H9 (cell line): ENCODE measurements at places on chromosomes 4 and X. TPM values are rescaled to one million over a fixed set of nuclear protein-coding genes. Genes with fewer than 3 reads are reported as not detected.

DNA sequence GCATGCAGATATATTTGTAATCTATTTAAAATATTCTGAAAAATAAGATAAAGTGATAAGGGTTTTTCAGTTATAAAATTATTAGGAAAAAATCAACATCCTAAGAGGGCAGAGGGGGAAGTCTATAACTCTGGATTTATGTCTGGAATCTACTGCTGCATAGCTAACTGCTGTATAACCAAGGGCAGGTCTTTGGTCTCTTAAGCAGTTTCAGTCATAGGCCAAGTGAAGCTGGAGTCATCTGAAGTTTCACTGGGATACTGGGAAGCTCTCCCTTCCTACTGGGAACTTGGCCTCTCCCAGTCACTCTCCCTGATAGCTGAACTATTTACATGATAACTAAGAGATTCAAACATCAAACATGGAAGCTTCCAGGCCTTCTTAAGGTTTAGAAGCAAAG lies 1409.9 kb upstream of the PCDH7 start:
- H3K4me1 ChIP-seq, result no peaks in the 10 kb centered on the region
- no peaks in the 10 kb centered on the region for H3K27me3 ChIP-seq
- DNase-seq, result no peak
- H3K27ac ChIP-seq, result no peak overlapping the region
- H3K36me3 ChIP-seq, result no peaks in the 10 kb centered on the region

- H3K4me1 ChIP-seq, result no peaks in the 10 kb centered on the region
- H3K36me3 ChIP-seq, result peaks cover 16% of the 10 kb centered on the region
- no peak overlapping the region for H3K27ac ChIP-seq
- DNase-seq, result no peak
- no peaks in the 10 kb centered on the region for H3K27me3 ChIP-seq
These were observed 775.9 kb downstream of the TRIML1 start for GRCh38 chr4:188915175-188915574.

ADH1A gene
- not detected in 2 replicates for total RNA-seq

- H3K27ac ChIP-seq, result peak within 1 kb of the TSS; percentile 94
- peak; percentile 79 for DNase-seq
- peaks cover 6% of the 10 kb centered on the region for H3K36me3 ChIP-seq
- H3K4me1 ChIP-seq, result no peaks in the 10 kb centered on the region; the same call in 1 of the 2 replicates
- no peaks in the 10 kb centered on the region for H3K27me3 ChIP-seq
These were observed at the start of gene TMEM187 for GRCh38 chrX:153972368-153973126. TMEM187 (plus strand) TSS chrX:153972754; CDS start chrX:153982063, 9,309 bp downstream.

GRCh38 chrX:132648895-132649294 lies 160.1 kb upstream of the MBNL3 start:
- no peak overlapping the region for H3K4me3 ChIP-seq
- peaks cover 10% of the 10 kb centered on the region; the same call in 1 of the 2 replicates for H3K4me1 ChIP-seq
- no peaks in the 10 kb centered on the region; the same call in 1 of the 2 replicates for H3K36me3 ChIP-seq
- no peak for DNase-seq
- no peak overlapping the region for H3K27ac ChIP-seq
- H3K27me3 ChIP-seq, result no peaks in the 10 kb centered on the region

ZMYM3 gene
- total RNA-seq, result 83.4 and 86.5 TPM in 2 replicates

CT45A2 gene
- not detected in 2 replicates for total RNA-seq

- H3K4me1 ChIP-seq, result no peaks in the 10 kb centered on the region
- no peak overlapping the region for H3K27ac ChIP-seq
- no peaks in the 10 kb centered on the region for H3K27me3 ChIP-seq
- H3K36me3 ChIP-seq, result no peaks in the 10 kb centered on the region
- no peak for DNase-seq
- no peak overlapping the region for H3K4me3 ChIP-seq
These were observed 146.5 kb downstream of the NDST3 start for GRCh38 chr4:118180776-118181175.

BANK1 gene
- 0.37 and 1.1 TPM in 2 replicates for total RNA-seq

- no peak overlapping the region for H3K27ac ChIP-seq
- no peak overlapping the region for H3K4me3 ChIP-seq
- DNase-seq, result no peak
- no peaks in the 10 kb centered on the region for H3K27me3 ChIP-seq
- no peaks in the 10 kb centered on the region for H3K36me3 ChIP-seq
These were observed 105.0 kb downstream of the AREG start for GRCh38 chr4:74549936-74550335.

DNA sequence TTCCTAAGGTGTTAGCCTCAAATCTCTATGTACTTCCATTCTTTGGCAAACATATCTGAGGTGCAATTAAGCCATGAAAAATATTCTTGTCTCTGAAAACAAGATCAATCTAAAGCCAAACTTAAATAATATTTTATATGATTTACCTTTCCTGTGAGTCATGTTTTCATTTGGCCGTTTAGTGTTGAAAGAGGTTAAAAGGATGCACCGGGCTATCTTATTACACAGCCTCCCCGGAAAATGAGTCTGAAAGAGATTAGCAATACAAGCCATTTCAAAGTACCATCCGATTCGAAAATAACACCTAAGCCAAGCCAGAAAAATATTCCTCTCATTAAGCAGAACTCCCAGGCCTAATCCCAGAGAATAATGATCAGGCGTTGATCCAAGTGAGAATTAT lies 161.5 kb upstream of the EPHA5 start:
- no peaks in the 10 kb centered on the region for H3K27me3 ChIP-seq
- no peaks in the 10 kb centered on the region for H3K4me1 ChIP-seq
- H3K27ac ChIP-seq, result no peak overlapping the region
- DNase-seq, result no peak

- no peaks in the 10 kb centered on the region for H3K36me3 ChIP-seq
- no peak for DNase-seq
- H3K4me1 ChIP-seq, result peaks cover 3% of the 10 kb centered on the region; the same call in 1 of the 2 replicates
These were observed 45.6 kb downstream of the TMEM154 start for GRCh38 chr4:152634110-152634760.

DNA sequence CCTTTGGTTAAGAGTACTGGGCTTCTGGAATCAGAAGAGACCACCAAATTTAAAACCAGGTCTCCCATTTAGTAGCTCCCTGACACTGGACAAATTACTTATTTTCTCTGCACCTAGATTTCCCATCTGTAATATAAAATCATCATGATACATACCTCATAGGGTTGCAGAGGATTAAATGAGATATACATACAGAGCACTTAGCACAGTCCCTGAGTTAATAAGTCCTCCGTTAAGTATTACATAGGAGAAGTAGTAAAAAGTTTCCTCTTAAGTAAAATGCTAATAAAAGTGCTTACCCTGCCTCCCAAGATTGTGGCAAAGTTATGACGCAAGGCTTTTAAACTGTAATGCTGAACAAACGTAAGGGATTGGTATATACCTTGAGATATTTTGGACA lies 539 bp upstream of the CHIC1 start:
- H3K4me3 ChIP-seq, result peak overlapping the region; percentile 96
- H3K27me3 ChIP-seq, result no peaks in the 10 kb centered on the region
- peaks cover 1% of the 10 kb centered on the region; the same call in 1 of the 3 replicates for H3K36me3 ChIP-seq
- H3K4me1 ChIP-seq, result no peaks in the 10 kb centered on the region

- H3K36me3 ChIP-seq, result no peaks in the 10 kb centered on the region; the same call in 2 of the 3 replicates
- H3K27me3 ChIP-seq, result no peaks in the 10 kb centered on the region
- H3K4me3 ChIP-seq, result no peak overlapping the region
- no peaks in the 10 kb centered on the region for H3K4me1 ChIP-seq
These were observed 383.7 kb downstream of the IDS start for GRCh38 chrX:149121206-149121920.

HHIP gene
- 2.7 and 3.8 TPM in 2 replicates for total RNA-seq

DNA sequence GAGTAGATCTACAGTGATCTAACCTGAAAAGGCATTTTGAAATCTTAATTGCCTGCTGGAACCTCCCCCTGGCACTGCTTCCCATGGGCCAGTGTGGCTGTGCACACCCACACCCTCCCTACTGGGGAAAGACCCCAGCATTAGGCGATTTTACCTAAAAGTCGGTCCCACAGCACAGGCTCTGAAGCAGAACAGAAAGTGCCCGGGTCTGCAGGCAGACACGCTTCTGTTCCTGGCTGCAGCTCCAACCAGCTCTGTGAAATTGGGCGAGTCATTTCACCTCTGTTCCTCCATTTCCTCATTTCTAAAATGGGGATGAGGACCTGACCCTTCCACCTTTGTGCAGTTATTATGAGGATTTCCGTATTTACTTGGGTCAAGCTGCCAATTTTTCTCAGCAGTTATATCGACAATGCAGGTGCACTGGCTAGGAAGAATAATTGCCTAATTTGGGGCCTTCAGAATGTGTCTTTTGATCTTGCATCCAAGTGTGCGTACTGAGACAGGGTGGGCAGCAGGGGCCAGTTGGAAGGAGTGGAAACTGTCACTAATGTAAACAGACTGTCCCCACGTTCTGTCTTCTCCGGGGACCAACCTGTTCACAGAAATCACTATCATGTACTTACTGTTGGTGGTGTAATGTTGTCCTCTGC lies 7.1 kb downstream of the KLF3 start:
- no peaks in the 10 kb centered on the region for H3K27me3 ChIP-seq
- no peak overlapping the region for H3K27ac ChIP-seq
- DNase-seq, result no peak

SSX2 gene
- not detected in 2 replicates for total RNA-seq

GPC3 gene
- 106 and 108 TPM in 2 replicates for total RNA-seq

PGAM4 gene
- 0.52 TPM in 1 of 2 replicates, not detected in the other for total RNA-seq

RS1 gene
- total RNA-seq, result not detected in 2 replicates

KLHL5 gene
- 16.0 and 16.8 TPM in 2 replicates for total RNA-seq

GRCh38 chr4:107349266-107349665 lies 313.2 kb upstream of the DKK2 start:
- no peak overlapping the region for H3K27ac ChIP-seq
- H3K27me3 ChIP-seq, result no peaks in the 10 kb centered on the region
- H3K4me1 ChIP-seq, result peaks cover 5% of the 10 kb centered on the region; the same call in 1 of the 2 replicates
- peak overlapping the region; percentile 61 for H3K4me3 ChIP-seq

FAT4 gene
- 6.0 and 6.9 TPM in 2 replicates for total RNA-seq

GRCh38 chr4:105057370-105058105 lies 89.1 kb upstream of the TET2 start:
- no peaks in the 10 kb centered on the region for H3K27me3 ChIP-seq
- no peak overlapping the region for H3K4me3 ChIP-seq
- no peak overlapping the region for H3K27ac ChIP-seq
- DNase-seq, result no peak

DNA sequence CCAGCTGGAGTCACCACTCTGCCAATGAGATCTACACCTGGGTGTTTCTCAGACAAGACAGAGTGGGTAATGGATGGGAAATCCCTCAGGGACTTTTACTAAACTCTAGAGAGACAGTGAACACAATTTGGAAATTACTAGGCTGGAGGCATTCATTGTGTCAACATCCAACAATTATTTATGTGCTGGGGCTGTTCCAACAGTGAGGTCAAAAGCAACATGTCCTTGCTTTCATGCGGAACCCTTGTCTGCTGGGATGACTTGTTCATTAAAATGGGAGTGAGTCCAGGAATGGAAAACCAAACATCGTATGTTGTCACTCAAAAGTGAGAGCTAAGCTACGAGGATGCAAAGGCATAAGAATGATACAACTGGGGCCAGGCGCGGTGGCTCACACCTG lies 54.0 kb downstream of the DRD5 start:
- H3K27ac ChIP-seq, result no peak overlapping the region
- H3K4me1 ChIP-seq, result no peaks in the 10 kb centered on the region
- H3K4me3 ChIP-seq, result no peak overlapping the region
- peaks cover 5% of the 10 kb centered on the region; the same call in 1 of the 2 replicates for H3K36me3 ChIP-seq
- no peak for DNase-seq
- H3K27me3 ChIP-seq, result no peaks in the 10 kb centered on the region

HTN3 gene
- not detected in 2 replicates for total RNA-seq

ART3 gene
- 0.33 and 0.74 TPM in 2 replicates for total RNA-seq

DNA sequence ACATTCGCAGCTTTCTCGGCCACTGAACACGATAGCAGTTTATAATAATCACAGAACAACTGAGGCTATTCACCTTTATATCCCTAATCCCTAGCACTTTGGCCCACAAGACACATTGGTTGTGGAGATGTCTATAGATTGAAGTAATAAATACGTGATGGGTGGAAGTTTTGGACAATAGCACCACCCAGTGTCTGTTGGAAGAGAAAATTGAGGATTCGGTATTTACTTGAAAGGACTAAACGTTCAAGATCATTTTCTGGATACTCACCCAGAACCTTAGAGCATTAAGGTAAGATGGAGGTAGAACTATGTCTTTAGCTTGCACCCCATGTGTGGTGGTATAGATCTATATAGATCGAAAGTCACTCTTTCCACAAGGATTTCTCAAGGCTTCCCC lies 787 bp upstream of the TMSB15A start:
- peaks cover 26% of the 10 kb centered on the region for H3K36me3 ChIP-seq
- no peak overlapping the region for H3K27ac ChIP-seq
- no peak overlapping the region for H3K4me3 ChIP-seq
- H3K4me1 ChIP-seq, result no peaks in the 10 kb centered on the region

SSX1 gene
- total RNA-seq, result not detected in 2 replicates

NSUN7 gene
- 15.6 and 15.9 TPM in 2 replicates for total RNA-seq

CCDC110 gene
- 2.3 and 3.8 TPM in 2 replicates for total RNA-seq

GRCh38 chr4:103948244-103949018 lies 228.6 kb upstream of the TACR3 start:
- no peaks in the 10 kb centered on the region for H3K27me3 ChIP-seq
- H3K4me3 ChIP-seq, result peak overlapping the region; percentile 60
- DNase-seq, result peak; percentile 68
- peaks cover 2% of the 10 kb centered on the region; the same call in 1 of the 2 replicates for H3K4me1 ChIP-seq

GRCh38 chr4:102868153-102868780 lies 525 bp upstream of the CISD2 start:
- H3K27me3 ChIP-seq, result no peaks in the 10 kb centered on the region
- no peaks in the 10 kb centered on the region for H3K4me1 ChIP-seq
- peak overlapping the region; percentile 96 for H3K27ac ChIP-seq
- peak overlapping the region; percentile 84 for H3K4me3 ChIP-seq

DNA sequence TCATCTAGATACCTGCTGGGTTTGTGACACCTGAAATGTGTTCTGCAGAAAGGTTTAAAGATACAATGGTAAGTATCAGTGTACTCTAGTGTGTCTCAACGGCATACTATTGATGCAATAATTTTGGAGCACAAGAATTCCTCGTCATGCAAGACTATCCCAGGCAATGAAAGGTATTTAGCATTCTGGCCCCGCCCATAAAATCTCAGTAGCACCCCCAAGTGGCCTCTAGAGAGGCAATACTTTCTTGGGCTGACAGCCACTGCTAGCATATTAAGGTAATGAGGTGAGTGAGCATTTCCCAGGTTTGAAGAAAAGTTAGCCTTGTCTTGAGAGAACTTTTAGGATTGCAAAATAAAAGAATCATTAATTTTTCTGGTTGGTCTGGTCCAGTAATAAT lies 24.0 kb downstream of the TAB3 start:
- no peak overlapping the region for H3K27ac ChIP-seq
- peak; percentile 41 for DNase-seq
- H3K4me1 ChIP-seq, result peaks cover 2% of the 10 kb centered on the region; the same call in 1 of the 2 replicates
- no peak overlapping the region for H3K4me3 ChIP-seq
- no peaks in the 10 kb centered on the region for H3K27me3 ChIP-seq
- peaks cover 12% of the 10 kb centered on the region for H3K36me3 ChIP-seq

- DNase-seq, result no peak
- peaks cover 10% of the 10 kb centered on the region for H3K4me1 ChIP-seq
- peaks cover 9% of the 10 kb centered on the region for H3K36me3 ChIP-seq
- H3K27me3 ChIP-seq, result no peaks in the 10 kb centered on the region
- H3K4me3 ChIP-seq, result no peak overlapping the region
These were observed 336.8 kb downstream of the BCOR start for GRCh38 chrX:39760930-39761329.
